ENCODE measurements at places on chromosomes 11 and 22. TPM values are rescaled to one million over a fixed set of nuclear protein-coding genes. Genes with fewer than 3 reads are reported as not detected.
A peak's percentile ranks its signal among the peaks of the same experiment; 100 is the strongest.

DNA sequence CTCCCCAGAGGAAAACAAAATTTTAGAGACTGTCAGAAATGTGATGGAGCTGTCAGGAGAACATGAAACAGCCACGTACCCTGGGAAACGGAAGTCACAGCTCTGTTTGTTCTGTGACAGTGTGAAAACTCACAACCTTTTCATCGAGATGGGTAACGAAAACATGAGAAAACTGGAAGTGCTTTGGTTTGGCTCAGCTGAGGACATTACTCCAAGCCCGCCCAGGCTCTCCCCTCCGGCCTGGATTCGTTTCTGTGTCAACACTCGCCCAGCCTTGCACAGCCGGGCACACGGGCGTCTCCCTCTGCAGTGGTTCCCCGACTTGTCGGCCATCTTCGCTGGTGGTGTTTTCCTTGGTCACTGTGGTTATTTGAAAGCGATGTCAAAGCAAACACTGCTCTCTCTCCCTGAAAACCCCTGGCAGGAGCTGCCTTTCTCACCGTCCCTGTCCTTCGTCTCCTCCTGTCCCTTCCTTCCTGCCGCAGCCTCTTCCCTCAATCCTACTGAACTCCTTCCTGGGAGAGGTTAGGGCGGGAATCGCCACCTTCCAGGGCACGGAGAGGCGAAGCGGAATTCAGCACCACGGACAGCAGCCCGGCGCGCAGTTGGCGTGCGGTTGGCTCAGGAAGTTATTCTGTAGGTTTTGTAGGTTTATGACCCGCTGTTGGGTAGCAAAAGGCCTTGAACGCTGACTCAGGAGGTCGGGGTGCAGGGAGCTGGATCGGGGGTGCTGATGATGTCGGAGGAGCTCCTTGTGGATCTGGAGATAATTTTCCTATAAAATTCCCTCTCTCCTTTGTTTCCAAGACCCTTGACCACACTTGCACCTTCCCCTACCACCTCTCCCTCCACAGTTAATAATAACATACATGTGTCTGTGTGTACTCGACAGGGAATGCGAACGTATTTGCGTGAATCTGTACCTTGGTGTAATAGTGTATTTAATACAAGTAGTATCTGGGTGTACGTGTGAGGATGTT is 13.1 kb upstream of the RPS19BP1 start:
- DNase-seq = peak; percentile 66
- H3K4me3 ChIP-seq = no peak overlapping the region
- H3K27me3 ChIP-seq = peaks cover 39% of the 10 kb centered on the region
- peaks cover 18% of the 10 kb centered on the region for H3K4me1 ChIP-seq
- H3K27ac ChIP-seq = no peak overlapping the region
- H3K36me3 ChIP-seq = no peaks in the 10 kb centered on the region

GRCh38 chr11:61861634-61862033 is 29.7 kb downstream of the FADS3 start:
- no peaks in the 10 kb centered on the region for H3K4me1 ChIP-seq
- H3K36me3 ChIP-seq = peaks cover 26% of the 10 kb centered on the region
- H3K27me3 ChIP-seq = no peaks in the 10 kb centered on the region
- no peak overlapping the region for H3K27ac ChIP-seq

GRCh38 chr22:28911304-28911690 is 27.9 kb downstream of the ZNRF3 start:
- peaks cover 31% of the 10 kb centered on the region for H3K4me1 ChIP-seq
- DNase-seq = no peak
- H3K36me3 ChIP-seq = no peaks in the 10 kb centered on the region

GRCh38 chr22:49914256-49914655 is 4.0 kb downstream of the ALG12 start:
- no peaks in the 10 kb centered on the region for H3K27me3 ChIP-seq
- peaks cover 15% of the 10 kb centered on the region for H3K4me1 ChIP-seq
- H3K4me3 ChIP-seq = no peak overlapping the region
- no peak for DNase-seq

GRCh38 chr11:15473954-15474837 is 359.5 kb downstream of the INSC start:
- no peaks in the 10 kb centered on the region for H3K36me3 ChIP-seq
- H3K27me3 ChIP-seq = no peaks in the 10 kb centered on the region
- no peak overlapping the region for H3K27ac ChIP-seq
- H3K4me3 ChIP-seq = no peak overlapping the region

GRCh38 chr11:1070594-1071462 is 3.8 kb upstream of the MUC2 start:
- H3K27me3 ChIP-seq = peaks cover 2% of the 10 kb centered on the region
- no peak for DNase-seq
- no peaks in the 10 kb centered on the region for H3K4me1 ChIP-seq
- no peaks in the 10 kb centered on the region for H3K36me3 ChIP-seq
- no peak overlapping the region for H3K27ac ChIP-seq
- H3K4me3 ChIP-seq = no peak overlapping the region

GRCh38 chr11:70763606-70764005 is 365.3 kb downstream of the CTTN start:
- H3K4me1 ChIP-seq = no peaks in the 10 kb centered on the region
- H3K36me3 ChIP-seq = no peaks in the 10 kb centered on the region
- DNase-seq = no peak

DNA sequence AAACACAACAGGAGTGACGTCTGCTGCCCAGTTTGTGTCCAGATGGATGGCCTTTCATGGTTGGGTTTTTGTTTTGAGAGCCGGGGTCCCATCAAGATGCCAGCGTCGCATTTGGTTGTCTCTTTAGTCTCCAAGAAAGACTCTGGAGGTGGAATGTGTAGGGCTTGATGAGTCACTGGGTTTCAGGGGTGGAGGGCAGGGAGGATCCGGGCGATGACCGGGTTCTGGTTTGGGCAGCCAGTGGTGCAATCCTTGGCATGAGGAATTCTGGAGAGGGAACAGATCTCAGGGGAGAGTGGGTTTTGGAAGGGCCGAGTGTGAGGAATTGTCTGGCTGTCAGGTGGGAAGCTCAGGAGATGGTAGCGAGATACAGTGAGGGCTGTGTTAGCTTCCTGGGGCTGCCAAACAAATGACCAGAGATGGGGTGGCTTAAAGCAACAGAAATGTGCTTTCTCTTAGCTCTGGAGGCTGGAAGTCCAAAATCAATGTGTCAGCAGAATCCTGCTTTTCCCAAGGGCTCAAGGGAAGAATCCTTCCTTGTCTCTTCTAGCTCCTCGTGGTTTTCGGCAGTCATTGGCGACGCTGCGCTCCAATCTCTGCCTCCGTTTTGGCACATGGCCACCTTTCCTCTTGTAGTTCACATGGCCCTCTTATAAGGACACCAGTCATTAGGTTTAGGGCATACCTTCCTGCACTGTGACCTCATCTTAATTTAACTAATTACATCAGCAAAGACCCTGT is 26.4 kb upstream of the PPFIA1 start:
- no peak overlapping the region for H3K4me3 ChIP-seq
- H3K27me3 ChIP-seq = no peaks in the 10 kb centered on the region
- DNase-seq = no peak
- no peaks in the 10 kb centered on the region for H3K36me3 ChIP-seq

The MOV10L1 gene
- not detected for total RNA-seq
